ENCODE measurements at places on chromosomes 6 and 20.
A peak's percentile ranks its signal among the peaks of the same experiment; 100 is the strongest.

DNA sequence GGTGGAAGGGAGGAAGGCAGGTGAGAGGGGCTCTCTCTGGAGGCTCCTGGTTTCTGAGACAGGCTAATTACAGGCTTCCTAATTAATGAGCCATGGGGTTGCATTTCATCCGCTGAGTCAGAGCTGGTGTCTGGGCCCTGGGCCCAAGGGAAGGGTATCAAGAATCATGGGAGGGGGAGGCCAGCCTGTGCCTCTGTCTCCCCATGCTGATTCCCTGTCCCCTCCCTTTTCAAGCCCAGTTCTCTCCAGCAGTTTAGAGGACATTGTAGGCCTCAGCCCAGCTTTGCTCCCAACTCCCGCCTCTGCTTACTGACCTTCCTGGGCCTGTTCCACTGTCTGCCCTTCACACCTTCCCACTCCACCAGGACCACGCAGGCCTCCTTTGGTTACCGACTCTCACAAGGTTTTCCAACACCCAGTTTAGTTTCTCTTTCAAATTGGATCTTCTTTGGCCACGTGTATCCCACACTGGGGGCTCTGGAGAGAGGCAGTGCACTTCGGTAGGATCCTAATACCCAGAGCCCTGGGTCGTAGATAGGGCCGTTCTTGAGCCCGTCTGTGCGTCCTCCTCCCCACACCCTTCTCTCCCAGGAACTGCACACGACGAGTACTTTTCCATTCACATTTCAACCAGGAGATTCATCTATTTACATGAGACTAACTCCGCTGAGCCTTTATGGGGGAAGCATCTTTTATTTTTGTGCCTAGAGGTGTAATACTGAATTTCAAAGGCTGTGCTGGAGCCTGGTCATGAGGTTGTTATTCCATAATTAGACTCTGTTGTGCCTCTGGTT is 18.2 kb upstream of the AVP start:
- DNase-seq, result no peak

- no peak for DNase-seq
These were observed 410.7 kb upstream of the RUNX2 start for GRCh38 chr6:44917430-44917829.

- no peak for DNase-seq
These were observed 102.1 kb upstream of the NT5E start for GRCh38 chr6:85347812-85348211.

DNA sequence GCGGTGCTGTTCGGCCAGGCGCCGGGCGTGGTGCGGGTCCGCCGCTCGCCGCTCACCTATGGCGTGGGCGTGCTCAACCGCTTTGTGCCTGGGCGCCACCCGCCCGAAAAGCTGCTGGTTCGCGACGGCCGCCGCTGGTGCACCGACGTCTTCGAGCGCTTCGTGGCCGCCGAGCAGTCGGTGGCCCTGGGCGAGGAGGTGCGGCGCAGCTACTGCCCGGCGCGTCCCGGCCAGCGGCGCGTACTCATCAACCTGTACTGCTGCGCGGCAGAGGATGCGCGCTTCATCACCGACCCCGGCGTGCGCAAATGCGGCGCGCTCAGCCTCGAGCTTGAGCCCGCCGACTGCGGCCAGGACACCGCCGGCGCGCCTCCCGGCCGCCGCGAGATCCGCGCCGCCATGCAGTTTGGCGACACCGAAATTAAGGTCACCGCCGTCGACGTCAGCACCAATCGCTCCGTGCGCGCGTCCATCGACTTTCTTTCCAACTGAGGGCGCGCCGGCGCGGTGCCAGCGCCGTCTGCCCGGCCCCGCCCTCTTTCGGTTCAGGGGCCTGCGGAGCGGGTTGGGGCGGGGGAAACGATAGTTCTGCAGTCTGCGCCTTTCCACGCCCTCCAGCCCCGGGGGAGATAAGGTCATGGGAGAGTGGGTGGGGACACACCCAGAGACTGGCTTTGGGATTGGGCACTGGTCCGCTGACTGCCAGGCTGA is 15.7 kb downstream of the ADISSP start:
- peak; percentile 21 for DNase-seq

DNA sequence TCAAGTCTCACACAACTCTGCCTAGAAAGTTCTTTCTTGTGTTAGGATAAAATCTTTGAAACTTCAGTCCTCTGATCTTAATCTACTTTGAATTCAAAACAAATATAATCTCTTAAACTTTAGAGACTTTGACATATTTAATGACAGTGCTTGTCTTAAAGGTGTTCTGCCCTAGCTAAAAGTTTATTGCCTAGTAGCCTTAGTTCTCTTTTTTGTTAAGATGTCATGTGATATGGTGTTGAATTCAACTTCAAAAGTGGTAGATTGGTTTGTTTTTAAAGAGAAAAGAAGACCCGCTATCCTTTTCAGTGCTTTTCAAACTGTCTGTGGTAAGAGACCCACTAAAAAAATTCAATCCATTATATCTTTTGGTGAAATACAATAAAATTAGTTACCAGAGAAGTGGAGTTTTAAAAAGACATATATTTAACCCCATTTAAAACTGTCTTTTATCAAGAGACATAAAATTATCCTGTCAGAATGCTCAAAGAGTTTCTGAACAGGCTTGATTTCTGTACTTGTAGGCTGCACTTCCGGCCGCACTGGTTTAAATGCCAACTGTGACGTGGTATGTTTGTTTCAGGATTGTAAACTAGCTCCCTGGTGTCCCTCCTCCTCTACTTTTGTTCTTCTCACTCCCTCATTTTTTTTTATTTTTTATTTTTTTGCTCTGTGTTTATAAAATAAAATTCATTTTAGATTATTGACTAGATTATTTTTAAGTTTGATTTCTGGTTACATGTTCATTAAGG is 76.5 kb downstream of the QKI start:
- no peak for DNase-seq

- no peak for DNase-seq
These were observed 47.6 kb downstream of the STX11 start for GRCh38 chr6:144197919-144198318.

DNA sequence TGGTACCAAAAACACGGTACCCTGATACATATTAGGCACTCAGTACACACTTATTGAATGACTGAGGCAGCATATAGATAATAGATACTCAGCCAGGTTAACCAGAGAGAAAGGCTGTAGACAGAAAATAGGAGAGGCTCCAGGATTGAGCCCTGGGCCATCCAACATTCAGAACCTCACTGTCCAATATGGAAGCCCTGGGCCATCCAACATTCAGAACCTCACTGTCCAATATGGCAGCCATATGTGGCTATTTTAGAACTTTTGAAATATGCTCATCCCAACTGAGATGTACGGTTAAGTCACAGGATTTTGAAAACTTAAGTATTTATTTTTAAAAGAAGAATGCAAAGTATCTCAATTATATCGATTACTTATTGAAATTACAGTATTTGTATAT is 142.5 kb upstream of the ID4 start:
- DNase-seq, result no peak

DNA sequence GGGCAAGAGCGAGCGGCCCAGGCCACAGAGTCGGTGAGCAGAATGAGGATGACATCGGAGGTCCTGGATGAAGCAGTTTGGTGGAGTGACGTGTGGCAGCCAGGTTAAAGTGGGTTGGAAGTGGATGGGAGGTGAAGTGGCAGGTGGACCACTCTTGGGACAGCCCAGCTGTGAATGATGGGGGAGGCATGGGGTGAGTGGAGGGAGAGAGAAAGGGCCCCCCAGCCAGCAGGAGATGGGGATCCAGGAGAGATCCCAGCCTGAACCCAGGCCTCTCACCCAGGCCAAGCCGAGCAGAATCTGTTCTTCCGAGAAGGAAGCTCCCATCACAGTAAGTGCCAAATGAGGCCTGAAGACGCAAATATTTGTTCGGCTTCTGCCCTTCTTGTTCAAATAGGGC is 27.0 kb upstream of the SLC32A1 start:
- no peak for DNase-seq

DNA sequence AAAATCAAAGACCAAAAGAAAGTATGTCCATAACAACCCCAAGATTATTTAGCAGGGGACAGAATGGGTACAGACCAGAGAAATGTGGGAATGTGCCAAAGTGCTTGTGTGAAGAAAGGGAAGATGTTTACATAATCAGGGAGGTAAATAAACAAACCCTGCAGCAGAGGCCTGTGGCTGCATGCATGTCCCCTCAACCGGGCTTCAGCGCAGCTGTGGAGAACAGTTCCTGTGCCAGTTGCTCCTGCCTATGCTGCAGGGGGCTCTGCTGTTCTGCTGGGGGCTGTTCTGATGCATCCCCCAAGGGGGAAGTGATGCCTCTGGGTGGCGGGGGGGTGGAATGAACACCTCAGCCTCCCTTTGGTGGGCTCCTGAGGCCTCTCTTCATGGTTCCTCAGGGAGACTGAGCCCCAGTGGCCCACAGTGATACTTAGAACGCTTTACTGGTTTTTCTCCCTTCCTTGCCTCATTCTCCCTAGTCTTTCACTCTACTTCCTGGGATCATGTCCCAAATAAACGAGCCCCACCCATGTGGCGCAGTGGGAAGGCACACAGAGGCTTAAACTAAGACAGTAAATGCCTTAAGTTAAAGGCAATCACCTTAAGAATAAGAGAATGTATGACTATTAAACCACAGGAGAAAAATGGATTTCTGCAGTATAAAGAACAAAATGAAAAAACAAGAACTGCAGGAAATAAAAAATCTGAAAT is 23.0 kb downstream of the RAB23 start:
- no peak for DNase-seq

DNA sequence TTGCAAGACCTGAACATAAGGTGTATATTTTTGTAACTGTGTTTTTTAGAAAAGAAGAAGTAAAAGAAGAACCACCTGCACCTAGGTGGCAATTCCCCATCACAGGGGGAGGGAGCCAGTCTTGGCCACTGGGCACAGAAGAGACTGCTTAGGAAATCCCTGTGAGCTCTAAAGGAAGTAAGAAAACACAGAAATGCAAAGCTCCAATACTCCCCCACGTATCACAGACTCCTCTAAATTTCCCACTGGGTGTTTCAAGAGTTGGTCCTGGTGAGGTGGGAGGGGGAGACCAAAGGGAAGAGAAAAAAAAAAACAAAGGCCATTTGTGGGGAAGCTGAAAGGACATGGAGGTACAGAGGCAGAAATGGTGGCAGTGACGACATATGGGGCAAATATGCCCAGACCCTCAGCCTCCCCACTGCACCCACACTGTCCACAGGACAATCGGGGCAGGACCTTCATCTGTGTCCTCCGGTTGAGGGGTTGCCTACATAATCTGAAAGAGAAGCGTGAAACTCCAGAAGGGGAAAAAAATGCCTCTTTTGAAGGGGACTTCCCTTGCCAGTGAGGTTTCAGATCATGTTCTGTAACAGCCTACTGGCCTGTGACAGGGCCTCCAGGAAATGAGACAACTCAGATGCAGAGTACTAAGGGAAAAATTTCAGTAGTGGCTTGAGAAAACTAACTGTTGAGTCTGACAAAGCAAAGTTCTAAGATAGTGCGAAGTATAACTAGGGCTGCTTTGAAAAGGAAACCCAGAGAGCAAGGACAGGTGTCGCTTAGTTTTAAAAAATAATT is 226.2 kb upstream of the MARCKS start:
- peak; percentile 66 for DNase-seq

- no peak for DNase-seq
These were observed 40.9 kb downstream of the ARFGEF2 start for GRCh38 chr20:48962421-48962820.

- no peak for DNase-seq
These were observed 155.2 kb downstream of the CEBPB start for GRCh38 chr20:50345712-50346373.
